ENCODE measurements at places on chromosomes 7 and 10.

DNA sequence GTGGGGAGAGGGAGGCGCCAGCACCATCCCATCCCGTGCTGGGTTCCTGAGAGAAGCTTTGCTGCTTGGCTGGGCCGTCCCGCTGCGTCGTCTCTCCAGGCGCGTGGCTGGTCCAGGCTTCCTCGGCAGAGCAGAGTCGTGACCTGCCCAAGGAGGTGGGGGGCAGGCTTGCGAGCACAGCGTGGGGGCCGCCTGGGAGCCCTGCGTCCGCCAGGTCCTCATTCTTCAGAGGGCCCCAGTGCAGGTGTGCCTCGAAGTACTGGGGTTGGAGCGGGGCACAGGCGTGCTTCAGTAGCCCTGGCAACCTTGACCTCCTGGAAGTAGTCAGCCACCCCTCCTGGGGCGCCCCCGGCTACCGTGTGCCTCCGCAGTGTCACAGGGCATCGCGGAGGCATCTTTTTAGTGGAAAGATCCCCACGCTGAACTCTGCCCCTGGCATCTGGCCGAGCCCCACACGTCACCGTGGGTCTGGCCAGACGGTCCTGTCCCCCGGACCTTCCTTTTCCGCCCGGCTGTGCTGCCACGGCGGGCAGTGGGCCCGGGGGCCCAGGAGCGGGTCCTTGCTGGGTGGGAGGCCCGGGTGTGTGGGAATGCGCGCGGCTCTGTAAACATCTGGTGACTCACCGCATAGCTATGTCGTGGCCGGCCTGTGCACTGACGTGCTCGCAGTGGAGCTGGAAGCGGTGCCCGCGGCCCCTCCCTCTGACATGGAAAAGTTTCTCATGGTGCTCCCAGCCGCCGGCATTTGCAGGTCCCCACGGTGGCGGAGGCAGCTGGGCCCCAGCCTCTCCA is 6.4 kb downstream of the MAFK start:
- DNase-seq, result no peak

DNA sequence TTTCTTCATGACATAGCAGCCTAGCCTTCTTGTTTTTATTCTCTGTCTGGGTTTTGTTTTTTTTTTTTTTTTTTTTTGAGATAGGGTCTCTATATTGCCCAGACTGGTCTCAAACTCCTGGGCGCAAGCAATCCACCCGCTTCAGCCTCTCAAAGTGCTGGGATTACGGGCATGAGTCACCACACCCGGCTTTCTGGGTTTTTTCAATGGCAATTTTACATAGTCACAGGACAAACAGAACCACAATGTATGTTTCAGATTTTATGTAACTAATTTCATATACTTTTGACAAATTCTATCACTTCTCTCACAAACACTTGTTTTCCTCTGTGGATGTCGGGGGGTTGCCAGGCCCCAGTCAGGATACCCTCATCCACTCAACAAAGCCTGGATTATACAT is 16.5 kb downstream of the DOCK4 start:
- no peak for DNase-seq

GRCh38 chr10:58372607-58373441 is 12.4 kb upstream of the TFAM start:
- DNase-seq, result no peak

DNA sequence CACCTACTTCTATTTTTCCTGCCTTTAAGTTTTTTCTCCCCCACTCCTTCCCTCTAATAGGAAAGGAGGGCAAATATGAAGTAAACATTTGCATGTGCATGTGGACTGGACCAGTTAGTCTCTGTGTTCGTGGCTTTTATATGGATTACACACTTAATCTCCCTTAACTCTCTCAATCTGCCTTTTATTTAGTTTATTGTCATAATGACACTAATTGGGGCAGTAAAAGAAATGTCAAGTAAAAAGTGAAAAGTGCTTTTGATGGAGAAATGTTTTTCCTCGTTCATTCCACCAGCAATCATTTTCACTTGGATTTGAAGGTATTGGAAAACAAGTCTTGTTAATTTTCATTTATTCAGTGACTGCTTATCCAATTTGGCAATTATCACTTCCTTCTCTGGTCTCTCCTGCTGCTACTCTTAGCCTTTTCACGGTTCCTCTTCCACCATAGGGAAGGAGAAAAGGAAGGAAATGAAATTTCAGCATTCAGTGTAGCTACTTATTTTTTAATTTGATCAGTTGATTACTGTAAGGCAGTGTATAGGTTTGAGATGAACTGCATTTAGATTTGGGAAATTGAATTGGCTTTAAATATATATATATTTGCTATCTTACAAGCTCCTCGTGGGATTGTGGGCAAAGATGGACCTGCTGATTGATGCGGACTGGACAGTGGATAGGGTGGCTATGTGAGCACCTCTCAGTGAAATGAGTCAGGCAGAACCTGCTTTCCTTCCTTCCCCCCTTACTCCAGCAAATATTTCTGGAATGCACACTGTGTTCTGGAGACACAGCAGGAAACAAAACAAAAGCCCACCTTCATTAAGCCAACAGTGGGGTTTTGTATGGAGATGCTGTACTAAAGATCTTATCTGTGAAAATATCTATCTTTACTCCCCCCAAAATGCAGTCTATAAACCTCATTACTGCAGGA is 77.5 kb downstream of the LRRC4 start:
- peak; percentile 29 for DNase-seq

GRCh38 chr7:123941391-123942180 is 16.5 kb downstream of the SPAM1 start:
- no peak for DNase-seq

Measured in inflammatory macrophage treated with lipopolysaccharide for 1 hour (primary cell).